Ascending aorta (tissue), 2 donors: ENCODE measurements at places on chromosomes 6 and 20. TPM values are rescaled to one million over a fixed set of nuclear protein-coding genes. Genes with fewer than 3 reads are reported as not detected.
A peak's percentile ranks its signal among the peaks of the same experiment; 100 is the strongest.

SLC26A8 gene
- total RNA-seq = not detected

DNA sequence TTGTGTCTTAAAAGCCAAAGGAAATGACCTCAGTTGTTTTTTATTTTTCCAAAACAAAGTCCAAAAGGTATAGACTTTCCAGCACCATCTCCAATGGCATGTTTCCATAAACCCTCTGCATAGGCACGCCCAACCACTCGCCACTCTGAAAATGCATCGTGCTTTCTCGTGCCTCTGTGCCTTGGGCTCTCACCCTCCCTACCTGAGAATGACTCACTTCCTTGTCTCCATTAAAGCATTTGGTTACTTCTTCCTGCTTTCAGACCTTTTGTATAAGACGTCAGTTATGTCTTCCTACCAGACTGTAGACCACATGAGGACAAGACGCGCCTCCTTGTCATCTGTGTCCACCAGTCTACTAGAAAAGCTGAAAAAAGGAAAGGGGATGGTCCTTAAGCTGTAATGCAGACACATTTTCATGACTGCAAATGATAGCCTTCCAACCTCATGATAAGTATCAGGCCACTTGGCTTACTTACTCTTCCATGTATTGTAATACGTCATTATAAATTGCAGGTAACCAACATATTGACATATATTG lies 61.2 kb upstream of the CDYL start:
- H3K4me3 ChIP-seq = no peak overlapping the region
- DNase-seq = no peak
- H3K27me3 ChIP-seq = no peaks in the 10 kb centered on the region
- H3K36me3 ChIP-seq = no peaks in the 10 kb centered on the region
- H3K27ac ChIP-seq = no peak overlapping the region

DNA sequence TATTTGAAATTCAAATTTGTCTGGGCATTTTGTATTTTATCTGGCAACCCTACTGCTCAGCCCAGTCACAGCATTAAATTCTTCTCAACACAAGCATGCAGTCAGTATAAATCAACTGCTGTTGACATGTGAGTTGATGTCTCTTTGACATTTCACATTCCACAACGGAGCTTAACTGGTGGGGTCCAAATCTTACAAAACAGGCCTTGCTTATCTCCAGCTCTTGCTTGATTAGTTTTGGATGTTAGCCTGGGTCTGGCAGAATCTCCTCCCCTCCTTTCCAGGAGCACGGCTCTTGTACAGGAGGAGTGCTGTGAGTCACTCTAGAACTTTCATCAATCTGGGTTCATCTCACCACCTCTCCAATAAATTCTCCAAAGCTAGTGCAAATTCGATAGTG lies 80.8 kb upstream of the PHACTR1 start:
- H3K27ac ChIP-seq = no peak overlapping the region
- no peaks in the 10 kb centered on the region for H3K27me3 ChIP-seq
- H3K4me1 ChIP-seq = peaks cover 10% of the 10 kb centered on the region
- H3K4me3 ChIP-seq = no peak overlapping the region
- no peaks in the 10 kb centered on the region for H3K36me3 ChIP-seq

- H3K4me1 ChIP-seq = peaks cover 9% of the 10 kb centered on the region
- no peak for DNase-seq
- no peaks in the 10 kb centered on the region for H3K36me3 ChIP-seq
- H3K27me3 ChIP-seq = no peaks in the 10 kb centered on the region
- no peak overlapping the region for H3K4me3 ChIP-seq
These were observed 48.2 kb downstream of the SSR1 start for GRCh38 chr6:7264686-7265384.

GRCh38 chr6:110048221-110048875 lies 70.2 kb downstream of the GPR6 start:
- no peaks in the 10 kb centered on the region for H3K27me3 ChIP-seq
- H3K4me3 ChIP-seq = no peak overlapping the region
- DNase-seq = no peak
- no peaks in the 10 kb centered on the region for H3K4me1 ChIP-seq

CYP39A1 gene
- total RNA-seq = 1.4 TPM

DNA sequence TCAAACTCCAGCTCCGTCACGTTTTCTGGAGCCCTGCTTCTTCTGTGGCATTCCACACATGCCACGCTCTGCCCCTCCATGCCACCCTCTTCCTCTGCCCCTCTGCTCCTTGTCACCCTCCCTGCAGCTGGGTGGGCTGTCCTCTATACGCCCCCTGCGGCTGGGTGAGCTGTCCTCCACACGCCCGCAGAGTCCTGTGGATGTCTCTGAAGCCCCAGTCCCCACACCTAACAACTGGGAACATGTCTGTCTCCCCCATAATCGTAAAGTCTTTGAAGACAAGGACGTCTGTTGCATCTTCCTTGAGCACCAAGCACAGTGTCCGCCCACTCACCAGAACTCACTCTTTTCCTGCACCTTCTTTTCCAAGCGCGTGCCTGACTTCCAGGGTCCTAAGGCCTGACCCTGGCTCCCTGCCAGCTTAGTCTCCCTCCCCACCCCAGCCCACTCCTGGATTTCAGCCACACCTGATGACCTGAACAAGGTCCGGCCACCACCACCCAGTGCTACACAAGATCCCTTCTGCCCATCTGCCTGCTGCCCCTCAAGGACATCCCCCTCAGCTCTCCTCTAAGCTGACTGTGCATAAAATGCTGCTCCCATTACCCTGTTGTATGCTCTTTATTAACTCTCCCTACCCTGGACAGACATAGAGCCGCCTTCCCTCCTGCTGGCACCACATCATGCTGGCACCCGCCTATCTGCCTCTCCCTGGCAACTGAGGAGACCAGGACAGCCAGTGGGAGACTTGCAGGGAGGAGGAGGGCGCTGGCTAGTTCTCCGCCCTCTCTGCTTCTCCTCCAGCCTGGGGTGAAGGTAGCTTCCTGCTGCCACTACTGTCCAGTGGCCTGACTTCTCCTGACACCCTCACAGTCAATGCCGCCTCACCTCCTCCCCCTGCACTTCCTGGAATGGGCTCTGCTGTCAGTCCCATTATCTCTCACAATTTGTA lies 10.7 kb upstream of the PRR18 start:
- no peak for DNase-seq
- H3K4me1 ChIP-seq = no peaks in the 10 kb centered on the region
- no peaks in the 10 kb centered on the region for H3K27me3 ChIP-seq
- H3K4me3 ChIP-seq = no peak overlapping the region

DNA sequence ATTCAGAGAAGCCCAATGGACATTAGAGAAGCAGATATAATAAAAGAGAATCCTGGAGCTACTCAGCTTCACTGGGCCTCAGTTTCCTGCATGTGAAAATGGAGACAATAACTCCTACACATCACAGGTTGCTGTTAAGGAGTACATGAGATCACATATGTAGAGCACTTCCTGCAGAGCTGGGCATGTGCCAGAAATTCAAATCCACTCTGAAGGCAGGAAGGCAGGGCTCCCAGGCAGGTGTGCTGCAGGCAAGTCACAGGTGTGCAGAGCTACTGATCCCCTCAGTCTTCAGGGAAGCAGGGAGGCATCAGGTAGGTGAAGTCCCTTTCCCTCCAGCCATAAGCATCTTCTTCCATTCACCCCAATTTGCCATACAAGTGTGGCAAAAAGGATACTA lies 48.0 kb downstream of the DST start:
- no peaks in the 10 kb centered on the region for H3K4me1 ChIP-seq
- H3K27me3 ChIP-seq = no peaks in the 10 kb centered on the region
- H3K27ac ChIP-seq = no peak overlapping the region
- no peak overlapping the region for H3K4me3 ChIP-seq
- H3K36me3 ChIP-seq = peaks cover 34% of the 10 kb centered on the region

GRCh38 chr20:20712004-20712473 lies 405 bp downstream of the RALGAPA2 start:
- H3K36me3 ChIP-seq = no peaks in the 10 kb centered on the region
- DNase-seq = peak; percentile 63
- peak overlapping the region; percentile 92 for H3K27ac ChIP-seq
- no peaks in the 10 kb centered on the region for H3K27me3 ChIP-seq
- peak overlapping the region; percentile 93 for H3K4me3 ChIP-seq

DNA sequence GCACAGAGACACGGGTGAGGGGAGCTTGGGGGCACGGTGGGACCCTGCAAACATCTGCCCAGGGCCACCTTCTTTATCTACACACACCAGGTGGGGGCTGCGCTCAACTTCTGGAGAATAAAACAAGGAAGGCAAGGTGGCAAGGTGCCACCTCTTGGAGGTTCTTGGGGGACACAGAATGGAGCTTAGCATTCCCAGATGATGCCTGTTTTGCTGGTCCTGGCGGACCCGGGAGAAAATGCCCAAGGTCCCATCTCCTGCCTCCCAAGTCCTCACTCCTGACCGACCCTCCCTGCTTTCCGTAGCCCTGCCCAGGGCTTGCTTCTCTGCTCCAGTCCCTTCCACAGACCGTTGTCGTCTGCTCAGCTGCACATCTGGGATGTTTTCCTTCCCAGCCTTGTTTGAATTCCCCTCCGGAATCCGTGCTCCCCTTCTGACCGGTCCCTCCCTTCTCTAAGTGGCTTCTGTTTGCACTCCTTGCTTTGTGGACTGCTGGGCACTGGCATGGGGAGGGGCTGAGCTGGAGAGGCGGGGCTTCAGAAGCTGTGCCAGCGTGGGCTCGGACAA lies 13.1 kb downstream of the ITPR3 start:
- DNase-seq = no peak
- H3K27ac ChIP-seq = no peak overlapping the region
- H3K4me1 ChIP-seq = peaks cover 5% of the 10 kb centered on the region

EPHA7 gene
- total RNA-seq = 0.43 TPM

DNA sequence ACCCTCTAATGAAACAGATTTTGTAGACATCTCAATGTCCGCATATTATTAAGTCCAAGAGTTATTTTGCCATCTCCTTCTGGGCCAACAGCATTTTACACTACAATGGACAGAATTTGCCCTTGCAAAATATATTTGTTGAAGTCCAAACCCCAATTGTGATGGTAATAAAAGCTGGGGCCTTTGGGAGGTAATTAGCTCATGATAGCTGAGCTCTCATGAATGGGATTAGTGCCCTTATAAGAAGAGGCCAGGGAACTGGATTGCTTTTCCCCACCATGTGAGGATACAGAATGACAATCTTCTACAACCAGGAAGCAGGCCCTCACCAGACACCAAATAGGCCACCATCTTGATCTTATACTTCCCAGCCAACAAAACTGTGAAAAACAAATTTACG lies 44.9 kb upstream of the MTRF1L start:
- no peaks in the 10 kb centered on the region for H3K36me3 ChIP-seq
- no peak overlapping the region for H3K27ac ChIP-seq
- no peak for DNase-seq

GRCh38 chr6:35048031-35048613 lies 93.0 kb downstream of the TCP11 start:
- H3K36me3 ChIP-seq = no peaks in the 10 kb centered on the region
- H3K4me1 ChIP-seq = peaks cover 89% of the 10 kb centered on the region
- H3K27me3 ChIP-seq = no peaks in the 10 kb centered on the region
- H3K4me3 ChIP-seq = peak overlapping the region; percentile 31
- peak overlapping the region; percentile 89 for H3K27ac ChIP-seq

DNA sequence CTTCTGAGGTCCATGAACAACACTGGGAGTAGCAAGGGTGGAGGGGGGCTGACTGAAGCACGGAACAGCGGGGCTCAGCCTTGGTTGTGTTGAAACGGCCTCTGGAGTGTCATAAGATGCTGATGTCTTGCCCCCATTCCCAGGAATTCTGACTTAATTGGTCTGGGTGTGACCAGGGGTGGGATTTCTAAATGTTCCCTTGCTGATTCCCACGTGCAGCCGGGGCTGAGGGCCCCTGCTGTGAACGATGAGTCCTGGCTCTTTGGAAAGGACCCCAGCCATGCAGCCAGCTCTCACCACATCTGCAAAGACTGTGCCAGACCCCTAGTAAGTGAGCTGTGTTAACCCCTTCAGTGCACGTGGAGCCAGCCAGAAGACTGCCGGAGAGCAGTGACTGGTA lies 28.6 kb upstream of the FAM50B start:
- peak overlapping the region; percentile 27 for H3K27ac ChIP-seq
- H3K4me3 ChIP-seq = no peak overlapping the region
- peaks cover 10% of the 10 kb centered on the region for H3K4me1 ChIP-seq
- no peaks in the 10 kb centered on the region for H3K27me3 ChIP-seq
- DNase-seq = no peak

DNA sequence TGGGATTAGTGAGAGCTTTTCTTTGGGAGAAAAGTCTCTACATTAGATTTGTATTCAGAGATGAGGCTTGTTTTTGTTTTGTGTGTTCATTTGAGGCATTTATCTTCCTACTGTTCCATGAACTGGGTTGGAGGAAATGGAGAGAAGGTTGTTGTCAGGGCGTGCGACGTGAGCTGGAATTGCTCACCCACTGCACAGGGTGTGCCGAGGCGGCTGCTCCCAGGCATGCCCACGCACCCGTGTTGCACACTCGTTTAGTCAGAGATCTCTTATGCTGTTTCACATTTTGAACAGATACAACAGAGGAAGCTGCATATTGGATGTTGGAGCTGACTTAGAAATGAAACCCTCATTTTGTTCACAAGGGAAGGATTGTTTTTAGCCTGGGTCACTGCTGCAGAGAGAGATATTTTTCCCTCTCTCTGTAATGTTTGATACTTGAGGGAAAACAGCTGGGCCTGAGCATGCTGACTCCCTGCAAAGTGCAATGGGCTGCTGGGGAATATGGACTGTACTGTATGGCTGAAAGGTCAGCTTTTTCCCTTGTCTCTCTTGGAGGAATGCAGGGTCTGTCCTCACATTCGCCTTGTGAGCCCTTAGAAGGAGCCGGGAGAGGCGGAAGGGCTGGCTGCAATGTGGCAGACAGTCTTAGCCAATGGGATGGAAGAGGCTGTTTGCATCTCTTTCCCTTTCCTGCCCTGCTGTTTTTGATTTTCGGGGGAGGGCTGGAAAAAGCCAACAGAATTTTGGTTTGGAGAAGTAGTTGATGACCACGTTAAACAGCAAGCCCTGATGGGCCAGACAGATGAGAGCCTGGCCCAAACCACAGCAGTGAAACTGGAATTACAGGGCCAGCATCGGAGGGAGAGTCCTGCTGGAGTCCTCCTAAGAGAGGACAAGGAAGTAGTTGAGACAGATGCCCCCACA lies 170.8 kb downstream of the SASH1 start:
- no peaks in the 10 kb centered on the region for H3K27me3 ChIP-seq
- H3K27ac ChIP-seq = peak overlapping the region; percentile 69

DNA sequence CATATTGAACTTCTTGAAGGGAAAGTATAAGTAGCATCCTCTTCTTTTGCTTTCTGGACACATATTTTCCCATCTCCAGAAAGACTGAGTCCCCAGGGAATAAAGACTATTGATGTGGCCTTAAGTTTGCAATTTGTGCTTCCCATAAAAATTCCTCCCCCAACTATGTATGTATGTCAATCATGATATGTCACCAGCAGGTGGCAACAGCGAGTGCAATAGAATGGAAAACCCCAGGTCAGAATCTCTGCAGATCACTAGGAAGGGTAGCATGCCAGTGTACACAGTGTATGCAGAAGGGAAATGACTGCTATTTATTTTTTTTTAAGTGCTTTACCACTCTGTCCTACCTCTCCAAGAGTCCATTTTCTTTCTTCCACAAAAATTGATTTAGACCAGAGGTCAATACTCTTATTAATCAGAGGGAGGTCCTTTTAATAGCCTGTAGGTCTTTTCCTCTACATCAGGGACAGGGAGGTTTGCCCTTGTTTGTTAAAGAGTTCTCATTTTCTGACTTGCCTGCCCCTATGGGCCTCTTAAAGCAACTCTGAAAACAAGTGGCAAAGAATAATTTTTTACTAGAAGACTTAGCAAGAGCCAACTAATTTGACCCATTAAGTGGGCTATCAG lies 61.4 kb downstream of the BMP2 start:
- no peak overlapping the region for H3K4me3 ChIP-seq
- H3K36me3 ChIP-seq = no peaks in the 10 kb centered on the region
- no peak for DNase-seq
- H3K27me3 ChIP-seq = no peaks in the 10 kb centered on the region
